ENCODE measurements at places on chromosomes 5 and 9.

DNA sequence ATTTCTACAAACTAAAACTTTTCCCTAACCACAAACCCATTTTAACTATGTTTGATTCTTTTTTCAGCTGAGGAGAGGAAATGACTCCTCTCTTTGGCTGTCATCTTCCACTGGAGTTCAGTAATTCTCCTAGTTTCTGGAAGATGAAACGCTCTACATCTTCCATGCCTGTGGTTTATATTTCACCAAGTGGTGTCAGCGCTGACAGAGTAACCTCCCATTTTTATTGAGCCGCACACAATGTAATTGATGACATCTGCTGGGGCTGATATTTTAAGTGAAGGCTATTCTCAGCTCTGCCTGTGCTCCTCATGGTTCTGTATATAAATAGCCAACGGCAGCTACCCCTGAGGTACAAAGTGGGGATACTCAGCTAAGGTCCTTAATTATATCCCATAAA, 234.6 kb downstream of the SPOCK1 start:
- no peak for DNase-seq

- DNase-seq: no peak
These were observed 39.6 kb upstream of the SYNPO start for GRCh38 chr5:150600616-150601490.

GRCh38 chr9:136327304-136327974, at the start of gene GPSM1:
GPSM1 (plus strand) TSS chr9:136327539; CDS start chr9:136327696, 157 bp downstream.
- no peak for DNase-seq

DNA sequence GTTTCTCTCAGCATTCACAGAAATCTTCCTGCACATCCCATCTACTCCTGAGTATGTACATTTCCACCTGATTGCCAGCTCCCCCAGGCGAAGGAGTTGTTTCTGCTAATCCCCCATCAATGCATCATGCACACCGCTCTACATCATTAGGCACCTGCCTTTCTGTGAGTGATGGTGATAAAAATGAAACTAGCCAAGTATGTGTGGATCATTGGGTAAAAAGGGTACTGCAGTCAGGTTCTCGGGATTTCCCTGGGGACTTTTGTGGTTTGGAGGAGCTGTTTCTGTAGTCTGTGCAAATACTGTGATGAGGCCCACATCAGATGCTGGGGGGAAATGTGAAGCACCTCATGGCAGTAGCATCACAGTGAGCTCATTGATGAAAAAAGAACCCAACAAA, 30.4 kb downstream of the CAMK4 start:
- no peak for DNase-seq

- no peak for DNase-seq
These were observed 63.1 kb upstream of the NREP start for GRCh38 chr5:111820072-111820471.

GRCh38 chr5:14414656-14415023, 167.0 kb upstream of the OTULINL start:
- DNase-seq: no peak

GRCh38 chr5:127649018-127649439, at the start of gene CTXN3:
CTXN3 (plus strand) TSS chr5:127649082; CDS start chr5:127657522, 8,440 bp downstream.
- DNase-seq: no peak

- no peak for DNase-seq
These were observed 36.7 kb downstream of the RAI14 start for GRCh38 chr5:34692786-34693185.

Data from activated naive CD4-positive, alpha-beta T cell (primary cell).